NB4 (cell line): ENCODE measurements at places on chromosomes 6 and 20.

DNA sequence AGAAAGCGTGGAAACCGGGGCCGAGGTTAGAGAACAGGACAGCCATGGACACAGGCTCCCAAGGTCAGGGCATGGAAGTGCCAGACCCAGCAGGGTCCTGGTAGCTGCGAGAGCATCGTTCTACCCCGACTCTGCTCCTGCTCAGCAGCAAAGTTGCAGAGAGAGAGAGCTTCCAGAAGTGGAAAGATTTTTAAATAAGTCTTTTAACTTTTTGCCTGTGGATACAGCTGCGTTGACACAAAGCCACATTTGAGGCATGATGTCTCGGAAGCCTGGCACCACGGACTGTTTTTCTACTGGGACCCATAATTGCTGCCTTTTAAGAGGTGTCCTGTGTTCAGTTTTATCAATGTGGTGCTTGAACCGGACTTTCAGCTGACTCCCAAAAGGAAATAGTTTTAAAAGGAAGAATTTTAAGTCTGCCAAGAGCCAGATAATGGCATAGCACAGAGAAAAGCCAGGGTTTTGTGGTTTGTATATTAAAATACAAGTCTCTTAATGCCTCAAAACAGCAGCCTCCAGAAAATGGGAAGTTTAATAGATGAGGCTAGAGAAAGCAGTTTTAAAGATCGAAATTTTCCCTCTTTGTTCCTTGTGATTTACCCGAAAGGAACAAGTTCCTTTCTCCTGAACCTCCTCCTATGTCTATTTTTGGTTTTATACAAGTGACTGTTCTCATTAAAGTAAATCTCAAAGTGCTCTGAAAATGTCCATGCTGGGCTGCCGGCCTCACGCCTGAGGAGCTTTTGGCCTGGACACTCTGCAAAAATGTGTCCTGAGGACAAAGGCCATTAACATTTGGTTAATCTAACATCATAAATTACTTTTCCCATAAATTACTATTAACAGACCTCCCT is 91.5 kb downstream of the RIN2 start:
- DNase-seq = no peak

DNA sequence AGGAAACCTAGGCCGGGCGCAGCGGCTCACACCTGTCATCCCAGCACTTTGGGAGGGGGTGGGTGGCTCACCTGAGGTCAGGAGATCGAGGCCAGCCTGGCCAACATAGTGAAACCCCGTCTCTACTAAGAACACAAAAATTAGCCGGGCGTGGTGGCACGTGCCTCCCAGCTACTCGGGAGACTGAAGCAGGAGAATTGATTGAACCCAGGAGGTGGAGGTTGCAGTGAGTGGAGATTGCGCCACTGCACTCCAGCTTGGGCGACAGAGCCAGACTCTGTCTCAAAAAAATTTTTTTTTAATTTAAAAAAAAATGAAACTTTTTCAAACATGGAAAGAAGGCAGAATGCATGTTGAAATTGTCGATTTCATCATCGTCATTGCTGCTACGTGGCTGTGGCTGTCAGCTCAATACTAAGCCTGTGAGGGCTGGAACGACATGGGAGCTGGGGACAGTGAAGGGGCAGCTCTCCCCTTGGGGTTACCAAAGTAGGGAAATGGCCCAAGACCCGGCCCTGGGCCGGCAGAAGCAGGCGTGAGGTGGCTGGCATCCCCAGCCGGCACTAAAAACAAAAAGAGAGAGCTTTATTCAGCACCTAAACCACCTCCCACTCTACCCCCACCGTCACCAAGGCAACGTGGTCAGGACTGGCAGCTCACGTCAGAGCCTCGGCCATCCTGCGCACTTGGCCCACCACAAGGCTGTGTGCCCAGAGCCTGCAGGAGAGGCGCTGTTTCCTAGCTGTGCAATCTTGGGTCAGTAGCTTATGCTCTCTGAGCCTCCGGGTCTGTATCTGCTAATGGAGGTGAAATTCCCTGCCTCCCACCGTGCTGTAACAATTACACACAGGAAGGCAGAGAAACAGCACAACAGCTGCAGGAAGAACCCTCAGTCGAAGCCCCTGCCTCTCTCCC is 30.8 kb downstream of the AGPAT4 start:
- DNase-seq = peak; percentile 70

DNA sequence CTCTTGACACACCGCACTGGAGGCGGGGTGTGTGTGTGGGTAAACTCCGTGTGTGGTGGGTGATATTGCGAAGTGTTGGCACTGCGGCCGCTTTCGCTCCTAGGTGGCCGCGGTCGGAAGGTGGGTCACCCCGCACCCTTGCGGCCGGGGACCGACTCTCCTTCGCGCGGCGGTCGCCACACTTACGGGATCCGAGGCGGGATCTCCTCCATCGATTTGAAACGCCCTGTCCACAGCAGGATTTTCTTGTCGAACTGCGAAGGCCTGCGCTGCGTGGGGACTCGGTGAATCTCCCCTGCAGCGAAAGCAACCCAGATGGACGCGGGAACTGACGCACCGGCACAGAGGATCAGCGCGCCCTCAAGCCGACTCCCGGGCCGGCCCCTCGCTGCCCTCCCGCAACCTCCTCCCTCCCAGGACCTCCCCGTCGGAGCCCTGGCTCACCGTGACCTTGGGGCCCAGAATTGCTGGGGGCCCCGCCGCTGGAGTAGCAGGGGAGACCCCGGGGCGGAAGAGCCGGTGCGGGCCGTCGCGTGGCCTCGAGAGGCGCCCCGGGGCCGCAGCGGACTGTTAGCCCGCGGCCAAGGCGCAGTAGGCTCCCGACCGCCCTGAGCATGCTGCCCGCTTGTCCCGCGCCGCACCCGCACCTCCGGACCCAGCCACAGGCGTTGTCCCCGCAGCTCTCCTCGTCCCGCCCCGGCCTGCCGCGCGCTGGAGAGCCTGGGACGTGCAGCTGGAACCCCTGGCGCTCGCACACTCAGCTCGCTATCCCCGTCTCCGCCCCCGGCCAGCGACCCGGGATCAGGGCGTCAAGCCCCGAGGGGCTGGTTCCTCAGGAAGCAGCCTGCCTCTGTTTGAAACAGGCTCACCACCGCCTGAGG is at the start of gene FAM162B:
FAM162B (minus strand) TSS at position 759 of the 881 bp plus-strand sequence; CDS start at position 616, 143 bp downstream.
- no peak for DNase-seq

GRCh38 chr6:125741336-125741735 is 8.1 kb upstream of the HEY2 start:
- DNase-seq = no peak

GRCh38 chr6:54874349-54875048 is 27.9 kb downstream of the FAM83B start:
- DNase-seq = no peak

GRCh38 chr20:35312318-35312717 is 20.1 kb upstream of the FAM83C start:
- DNase-seq = peak; percentile 77

DNA sequence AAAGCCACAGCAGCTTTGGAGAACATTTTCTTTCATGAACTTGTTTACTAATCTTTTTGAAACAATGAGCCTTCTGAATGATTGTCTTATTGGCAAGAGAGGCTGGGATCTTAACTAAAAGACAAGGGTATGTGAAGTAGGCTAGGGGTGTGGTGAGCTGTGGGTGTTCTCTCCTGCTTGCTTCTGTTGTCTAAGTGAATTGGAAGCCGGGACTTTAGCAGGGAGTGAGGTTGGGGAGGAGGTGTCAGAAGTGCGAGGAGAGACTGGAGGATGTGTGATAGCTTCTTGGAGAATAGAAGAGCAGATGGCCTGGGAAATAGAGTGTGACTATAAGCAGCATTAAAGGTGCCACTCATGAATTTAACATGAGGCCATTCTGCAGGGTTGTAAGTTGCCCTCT is 562.8 kb downstream of the UTRN start:
- DNase-seq = no peak

- DNase-seq = no peak
These were observed 2.2 kb downstream of the SLC13A3 start for GRCh38 chr20:46648903-46649649.

DNA sequence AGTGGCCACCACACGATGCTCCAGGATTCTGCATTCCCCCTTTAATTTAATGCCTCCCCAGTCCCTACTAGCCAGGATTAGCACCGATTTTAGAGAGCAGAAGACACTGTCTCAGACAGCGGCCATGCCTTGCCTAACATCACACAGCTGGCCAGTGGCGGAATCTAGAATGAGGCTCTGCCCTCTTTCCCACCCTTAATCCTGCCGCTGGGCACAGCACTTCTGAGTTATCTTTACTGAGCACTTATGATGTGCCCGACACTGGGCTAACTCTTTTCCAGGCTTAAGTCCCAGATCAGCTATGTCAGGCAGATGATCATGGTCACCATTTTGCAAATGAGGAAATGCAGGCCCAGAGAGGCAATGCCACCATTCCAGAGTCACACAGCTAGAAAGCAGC is 5.6 kb upstream of the BPIFA2 start:
- DNase-seq = no peak

DNA sequence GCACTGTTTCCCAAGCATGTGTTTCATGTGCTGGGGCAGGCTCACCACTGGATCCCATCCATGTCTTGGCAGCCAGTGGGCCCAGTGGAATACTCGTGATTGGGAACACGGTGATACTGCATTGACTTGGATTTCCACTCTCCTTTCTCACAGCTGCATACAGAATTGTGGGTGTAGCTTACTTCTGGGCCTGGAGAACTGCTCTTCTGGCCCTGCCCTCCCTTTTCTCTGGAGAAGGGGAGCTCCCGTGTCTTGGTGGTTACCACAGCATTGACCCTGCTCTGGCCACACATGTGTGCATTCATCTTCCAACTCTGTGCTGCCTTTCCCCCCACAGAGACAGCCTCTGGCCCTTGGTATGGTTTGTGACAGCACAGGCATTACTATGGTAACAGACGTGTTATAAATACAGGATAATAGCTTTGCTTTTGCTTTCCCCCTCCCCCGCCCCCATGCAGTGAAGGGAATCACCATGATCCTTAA is 21.6 kb downstream of the SOBP start:
- DNase-seq = no peak

- DNase-seq = no peak
These were observed 71.5 kb upstream of the PLN start for GRCh38 chr6:118476551-118476950.

DNA sequence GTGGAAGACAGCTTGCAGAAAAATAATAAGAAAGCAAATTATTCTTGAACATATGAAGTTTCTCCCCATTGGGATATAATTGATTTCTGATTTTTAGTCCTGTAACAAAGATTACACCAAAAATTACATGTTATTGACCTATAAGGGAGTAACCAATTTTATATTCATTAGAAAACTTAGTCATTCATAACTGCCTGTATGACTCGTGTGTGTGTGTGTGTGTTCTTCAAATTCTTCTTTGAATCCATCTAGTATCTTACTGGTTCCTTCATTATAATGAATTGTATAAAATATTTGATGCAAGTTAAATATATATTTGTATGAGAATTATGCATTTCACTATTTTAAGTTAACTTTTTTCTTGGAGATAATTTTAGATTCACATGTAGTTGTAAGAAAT is 310.4 kb downstream of the HAO1 start:
- DNase-seq = no peak

GRCh38 chr20:42788707-42789106 is 401.0 kb downstream of the PTPRT start:
- DNase-seq = no peak

DNA sequence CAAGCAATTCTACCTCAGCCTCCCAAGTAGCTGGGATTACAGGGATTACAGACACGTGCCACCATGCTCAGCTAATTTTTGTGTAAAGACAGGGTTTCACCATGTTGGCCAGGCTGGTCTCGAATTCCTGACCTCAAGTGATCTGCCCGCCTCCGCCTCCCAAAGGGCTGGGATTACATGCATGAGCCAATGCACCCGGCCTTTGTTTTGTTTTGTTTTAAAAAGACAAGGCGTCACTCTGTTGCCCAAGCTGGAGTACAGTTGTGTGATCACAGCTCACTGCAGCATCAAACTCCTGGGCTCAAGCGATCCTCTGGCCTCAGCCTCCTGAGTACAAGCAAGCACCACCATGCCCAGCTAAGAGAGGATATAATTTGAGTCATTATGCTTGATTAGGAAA is 5.4 kb downstream of the SERINC3 start:
- no peak for DNase-seq

DNA sequence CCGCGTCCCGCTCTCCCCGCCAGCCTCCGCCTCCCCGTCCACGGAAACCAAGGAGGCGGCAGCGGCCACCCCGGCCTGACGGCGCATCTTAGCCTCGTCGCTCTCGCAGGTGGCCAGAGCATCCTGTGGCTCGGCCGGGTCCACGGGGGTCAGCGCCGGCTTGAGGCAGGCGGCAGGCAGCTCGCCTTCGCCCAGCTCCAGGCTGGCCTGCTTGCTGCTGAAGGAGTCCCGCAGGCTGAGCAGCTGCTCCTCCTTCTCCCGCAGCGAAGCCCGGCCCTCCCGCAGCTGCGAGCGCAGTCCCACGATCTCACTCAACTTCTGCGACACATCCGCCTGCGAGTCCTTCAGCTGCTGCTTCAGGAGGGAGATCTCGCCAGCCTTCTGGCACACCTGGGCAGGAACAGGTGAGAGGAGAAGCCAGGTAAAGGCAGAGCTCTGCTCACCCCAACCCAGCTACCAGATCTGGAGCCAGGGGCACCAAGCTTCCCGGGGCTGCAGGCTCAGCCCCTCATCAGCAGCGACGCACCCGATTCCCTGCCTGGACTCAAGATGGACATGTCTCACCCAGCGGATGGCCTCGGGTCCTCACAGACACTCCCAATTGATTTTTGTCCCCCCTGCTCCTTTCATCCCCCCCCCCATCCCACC is 5.2 kb upstream of the FASTKD5 start:
- DNase-seq = no peak

DNA sequence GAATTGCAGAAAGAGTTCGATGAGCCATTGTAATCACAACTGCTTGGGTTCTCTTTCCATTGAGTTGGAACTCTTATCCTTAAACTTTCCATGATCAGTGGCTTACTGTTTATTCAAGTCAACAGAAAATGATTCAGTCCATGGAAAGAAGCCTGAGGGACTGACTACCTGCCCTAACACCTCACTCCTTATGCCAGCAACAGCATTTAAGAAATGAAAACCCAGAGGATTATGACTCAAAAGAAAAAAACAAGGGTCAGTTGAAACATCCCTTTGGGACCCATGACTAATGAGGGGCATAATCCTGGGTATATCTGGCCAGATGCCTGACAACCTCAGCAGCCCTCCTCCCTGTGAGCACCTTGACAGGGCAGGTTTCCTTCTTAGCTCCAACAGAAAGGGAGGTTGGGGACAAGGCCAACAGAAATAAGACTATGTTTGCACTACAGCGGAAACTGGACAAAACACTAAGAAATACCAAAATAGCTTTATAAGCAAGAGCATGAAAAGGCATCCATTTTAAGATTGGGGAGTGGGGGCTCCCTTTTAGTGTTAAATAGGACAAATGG is 106.7 kb downstream of the MAP3K5 start:
- DNase-seq = no peak

GRCh38 chr6:24313251-24314141 is 44.4 kb downstream of the DCDC2 start:
- no peak for DNase-seq
